ENCODE measurements at places on chromosomes 7 and 10. TPM values are rescaled to one million over a fixed set of nuclear protein-coding genes. Genes with fewer than 3 reads are reported as not detected.

DNA sequence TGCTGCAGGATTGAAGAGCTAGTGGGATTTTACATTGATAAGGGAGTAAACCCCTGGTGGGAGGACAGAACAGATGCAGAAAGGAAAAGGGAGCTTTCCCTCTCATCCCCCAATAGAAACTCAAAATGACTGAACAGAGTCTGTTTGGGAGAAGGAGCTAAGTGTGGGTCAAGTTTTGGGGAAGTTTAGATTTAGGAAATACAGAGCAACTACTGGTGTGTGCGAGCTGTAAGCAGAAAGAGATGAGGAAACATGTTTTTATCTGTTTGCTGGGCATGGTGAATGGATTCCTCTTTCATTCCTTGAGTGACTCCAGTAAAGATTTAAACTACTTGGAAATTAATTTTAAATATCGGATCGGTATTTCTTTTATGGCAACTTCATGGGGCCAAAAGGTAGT, 132.7 kb downstream of the AOAH start:
- no peak overlapping the region for H3K4me3 ChIP-seq
- no peak overlapping the region for H3K27ac ChIP-seq
- no peaks in the 10 kb centered on the region for H3K4me1 ChIP-seq
- H3K36me3 ChIP-seq, result no peaks in the 10 kb centered on the region
- peaks cover 3% of the 10 kb centered on the region for H3K27me3 ChIP-seq

DNA sequence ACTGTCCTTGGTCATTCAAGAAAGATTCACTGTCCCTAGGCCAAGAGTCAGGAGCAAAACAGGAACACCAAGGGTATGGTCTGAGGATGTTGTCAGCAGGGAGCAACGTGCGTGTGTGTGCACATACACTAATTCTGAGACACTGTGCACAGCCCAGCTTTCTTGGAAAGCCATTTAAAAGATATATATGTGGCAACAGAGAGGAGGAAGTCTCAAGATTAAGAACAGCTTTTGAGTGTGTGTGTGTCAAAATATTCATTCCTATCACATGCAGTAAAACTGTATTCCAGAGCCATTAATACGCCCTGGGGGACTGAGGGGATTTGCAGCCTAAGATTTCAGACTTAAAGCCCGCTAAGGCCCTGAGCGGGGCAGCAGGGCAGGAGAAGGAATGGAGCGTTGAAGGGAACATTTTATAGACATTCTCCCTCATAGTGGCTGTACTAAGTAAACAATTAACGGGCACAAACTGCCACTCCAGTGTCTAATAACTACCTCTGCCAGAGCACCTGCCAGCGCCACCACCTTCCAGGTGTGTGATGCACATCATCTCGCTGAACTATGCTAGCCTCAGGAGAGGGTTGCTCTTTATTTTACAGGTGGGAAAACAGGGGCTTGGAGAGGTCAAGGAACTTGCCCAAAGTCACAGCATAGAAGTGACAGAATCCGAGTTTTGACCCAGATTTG, 2.0 kb downstream of the NOD1 start:
- peaks cover 12% of the 10 kb centered on the region for H3K4me1 ChIP-seq
- DNase-seq, result no peak
- H3K27me3 ChIP-seq, result no peaks in the 10 kb centered on the region
- H3K27ac ChIP-seq, result no peak overlapping the region
- H3K4me3 ChIP-seq, result no peak overlapping the region

GRCh38 chr10:77970869-77971803, 44.6 kb upstream of the DLG5 start:
- no peak overlapping the region for H3K27ac ChIP-seq
- no peak overlapping the region for H3K4me3 ChIP-seq
- no peak for DNase-seq
- H3K4me1 ChIP-seq, result peaks cover 8% of the 10 kb centered on the region

DNA sequence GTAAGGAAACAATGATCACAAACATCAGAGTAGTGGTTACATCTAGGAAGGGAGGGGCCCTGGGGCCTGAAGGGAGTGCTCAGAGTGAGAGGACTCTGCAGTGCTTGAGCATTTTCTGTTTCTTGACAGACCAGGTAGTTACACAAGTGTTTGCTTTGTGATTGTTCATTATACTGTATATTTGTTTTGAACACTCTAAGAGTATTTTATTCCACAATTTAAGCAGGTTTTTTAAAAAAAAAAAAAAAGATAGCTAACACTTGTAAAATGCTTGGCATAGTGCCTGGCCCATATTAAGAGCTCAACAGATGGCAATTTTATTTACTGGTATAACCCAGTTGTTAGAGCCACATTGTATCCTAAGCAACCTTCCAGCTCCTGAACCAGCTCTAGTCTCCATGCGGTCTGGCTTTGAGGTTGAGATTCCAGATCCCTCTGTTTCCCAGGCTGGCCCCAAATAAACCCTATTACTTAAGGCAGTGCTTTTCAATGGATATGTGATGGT, 20.1 kb upstream of the ATXN7L1 start:
- no peak for DNase-seq
- no peak overlapping the region for H3K4me3 ChIP-seq
- no peaks in the 10 kb centered on the region for H3K27me3 ChIP-seq
- no peak overlapping the region for H3K27ac ChIP-seq
- H3K4me1 ChIP-seq, result no peaks in the 10 kb centered on the region
- H3K36me3 ChIP-seq, result no peaks in the 10 kb centered on the region

- DNase-seq, result no peak
- no peak overlapping the region for H3K27ac ChIP-seq
- H3K4me1 ChIP-seq, result no peaks in the 10 kb centered on the region
- H3K27me3 ChIP-seq, result no peaks in the 10 kb centered on the region
These were observed 190.0 kb upstream of the MGMT start for GRCh38 chr10:129277084-129277483.

GRCh38 chr7:149823191-149823630, 15.0 kb upstream of the ZNF862 start:
- peaks cover 18% of the 10 kb centered on the region for H3K27me3 ChIP-seq
- no peaks in the 10 kb centered on the region for H3K4me1 ChIP-seq
- DNase-seq, result no peak
- no peak overlapping the region for H3K27ac ChIP-seq
- H3K4me3 ChIP-seq, result no peak overlapping the region

GRCh38 chr10:120580918-120581895, 124.2 kb downstream of the PLPP4 start:
- H3K4me1 ChIP-seq, result peaks cover 3% of the 10 kb centered on the region
- H3K27me3 ChIP-seq, result peaks cover 26% of the 10 kb centered on the region
- no peaks in the 10 kb centered on the region for H3K36me3 ChIP-seq
- H3K4me3 ChIP-seq, result no peak overlapping the region

- no peak overlapping the region for H3K27ac ChIP-seq
- H3K27me3 ChIP-seq, result peaks cover 14% of the 10 kb centered on the region
- no peak overlapping the region for H3K4me3 ChIP-seq
- no peaks in the 10 kb centered on the region for H3K36me3 ChIP-seq
- DNase-seq, result no peak
These were observed 127.8 kb downstream of the PTPN20 start for GRCh38 chr10:47038881-47039561.

- no peak for DNase-seq
- H3K27ac ChIP-seq, result no peak overlapping the region
- no peaks in the 10 kb centered on the region for H3K36me3 ChIP-seq
- no peaks in the 10 kb centered on the region for H3K4me1 ChIP-seq
These were observed 18.6 kb downstream of the ADAP1 start for GRCh38 chr7:935874-936385.

- H3K4me3 ChIP-seq, result no peak overlapping the region
- H3K27me3 ChIP-seq, result no peaks in the 10 kb centered on the region
- no peak for DNase-seq
- no peak overlapping the region for H3K27ac ChIP-seq
- no peaks in the 10 kb centered on the region for H3K4me1 ChIP-seq
These were observed 275.4 kb upstream of the PFKP start for GRCh38 chr10:2791774-2792443.

DNA sequence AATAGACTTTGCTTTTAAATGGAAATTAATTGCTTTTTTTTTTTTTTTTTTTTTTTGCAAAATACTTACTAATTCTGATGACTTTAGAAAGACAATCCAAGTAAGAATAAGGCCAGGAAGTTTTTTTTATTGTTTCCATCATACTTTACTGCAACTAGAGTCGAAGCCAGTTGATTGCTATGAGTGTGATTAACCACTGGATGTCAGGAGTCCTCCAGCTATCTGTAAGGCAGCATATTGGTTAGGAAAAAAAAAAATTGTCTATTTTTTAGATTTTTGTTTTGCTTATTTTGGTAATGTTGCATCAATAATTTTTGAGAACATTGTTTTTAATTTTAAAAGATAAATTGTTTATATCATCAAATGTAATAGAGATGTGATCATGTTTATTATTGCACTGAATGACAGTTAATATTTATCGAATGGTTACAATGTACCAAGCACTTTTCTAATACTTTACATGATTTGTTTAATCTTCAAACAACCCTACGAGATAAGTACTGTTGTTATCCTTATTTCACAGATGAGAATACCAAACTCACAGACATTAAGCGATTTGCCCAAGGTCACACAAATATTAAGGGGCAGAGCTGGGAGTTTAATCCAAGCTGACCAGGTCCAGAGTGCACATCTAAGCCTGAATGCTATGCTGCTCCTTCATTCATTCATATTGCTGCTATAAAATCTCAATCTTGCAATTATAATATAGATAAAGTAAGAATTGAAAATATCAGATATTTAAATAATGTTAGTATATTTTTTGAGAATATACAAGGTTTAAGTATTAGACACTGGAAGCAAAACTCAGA, 19.9 kb upstream of the LMOD2 start:
- H3K4me3 ChIP-seq, result no peak overlapping the region
- H3K27me3 ChIP-seq, result no peaks in the 10 kb centered on the region
- peaks cover 17% of the 10 kb centered on the region for H3K4me1 ChIP-seq
- H3K27ac ChIP-seq, result no peak overlapping the region

GOLGA7B gene
- 3.6 TPM for polyA plus RNA-seq

Measured in keratinocyte (primary cell).